D341Med (cell line): ENCODE measurements at places on chromosomes 2 and 18.

DNA sequence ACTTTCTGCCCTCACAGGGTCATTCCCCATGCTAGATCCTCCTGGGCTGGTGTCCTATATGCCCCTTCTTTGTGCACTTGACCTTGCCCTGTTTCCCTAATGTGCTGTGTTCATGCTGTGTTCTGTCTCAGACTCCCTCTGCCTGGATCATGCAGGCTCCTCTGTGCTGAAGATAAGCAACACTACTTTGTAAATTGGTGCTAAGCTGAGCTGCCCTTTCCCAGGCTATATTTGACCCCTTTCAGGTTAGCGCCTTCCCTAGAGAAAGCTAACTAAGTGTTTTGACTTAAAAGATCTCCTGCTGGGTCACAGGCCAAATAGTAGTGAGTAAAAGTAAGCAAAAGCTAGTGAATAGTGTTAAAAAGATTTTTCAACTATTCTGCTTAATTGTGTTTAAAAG is 257.2 kb upstream of the RGPD4 start:
- DNase-seq, result no peak

DNA sequence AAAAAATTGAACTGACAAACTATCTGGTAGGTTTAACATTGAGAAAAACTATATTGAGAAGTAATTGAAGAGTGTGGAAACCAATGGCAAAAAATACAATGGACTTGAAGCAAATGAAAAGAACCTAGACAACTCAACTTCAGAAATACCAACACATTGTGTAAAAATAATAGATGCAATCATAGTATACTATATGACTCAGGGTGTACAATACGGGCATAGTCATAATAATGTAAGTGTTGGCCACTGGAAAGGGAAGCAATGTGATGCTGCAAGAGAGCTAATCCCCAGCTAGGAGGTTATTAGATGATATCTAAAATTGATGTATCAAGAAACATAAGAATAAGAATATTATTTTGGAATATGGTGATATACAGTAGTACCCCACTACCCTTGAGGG is 45.3 kb downstream of the SMAD7 start:
- DNase-seq, result no peak

- no peak for DNase-seq
Observed at GRCh38 chr2:236674646-236675045, 105.0 kb downstream of the ACKR3 start.

GRCh38 chr2:174846941-174847938 is 83.0 kb upstream of the CHRNA1 start:
- peak; percentile 26 for DNase-seq

DNA sequence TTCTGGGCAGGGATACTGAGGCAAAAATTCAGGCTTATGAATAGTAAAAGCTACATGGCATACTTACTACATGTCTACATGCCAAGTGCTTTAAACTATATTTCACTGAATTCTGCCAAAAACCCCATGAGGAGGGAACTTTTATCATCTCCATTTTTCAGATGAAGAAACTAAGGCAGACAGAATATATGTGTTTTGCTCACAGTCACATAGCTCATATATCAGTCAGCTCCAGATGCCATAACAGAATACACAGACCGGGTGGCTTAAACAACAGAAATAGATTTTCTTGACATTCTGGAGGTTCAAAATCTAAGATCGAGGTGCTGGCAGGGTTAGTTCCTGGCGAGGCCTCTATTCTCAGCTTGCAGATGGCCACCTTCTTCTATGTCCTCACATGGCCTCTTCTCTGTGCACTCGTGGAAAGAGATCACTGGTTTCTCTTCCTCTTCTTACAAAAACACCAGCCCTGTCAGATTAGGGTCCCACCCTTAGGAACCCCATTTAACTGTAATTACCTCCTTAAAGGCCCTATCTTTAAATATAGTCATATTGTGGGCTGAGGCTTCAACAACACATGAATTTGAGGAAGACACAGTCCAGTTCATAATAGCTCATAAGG is 27.1 kb upstream of the CREB1 start:
- DNase-seq, result no peak

DNA sequence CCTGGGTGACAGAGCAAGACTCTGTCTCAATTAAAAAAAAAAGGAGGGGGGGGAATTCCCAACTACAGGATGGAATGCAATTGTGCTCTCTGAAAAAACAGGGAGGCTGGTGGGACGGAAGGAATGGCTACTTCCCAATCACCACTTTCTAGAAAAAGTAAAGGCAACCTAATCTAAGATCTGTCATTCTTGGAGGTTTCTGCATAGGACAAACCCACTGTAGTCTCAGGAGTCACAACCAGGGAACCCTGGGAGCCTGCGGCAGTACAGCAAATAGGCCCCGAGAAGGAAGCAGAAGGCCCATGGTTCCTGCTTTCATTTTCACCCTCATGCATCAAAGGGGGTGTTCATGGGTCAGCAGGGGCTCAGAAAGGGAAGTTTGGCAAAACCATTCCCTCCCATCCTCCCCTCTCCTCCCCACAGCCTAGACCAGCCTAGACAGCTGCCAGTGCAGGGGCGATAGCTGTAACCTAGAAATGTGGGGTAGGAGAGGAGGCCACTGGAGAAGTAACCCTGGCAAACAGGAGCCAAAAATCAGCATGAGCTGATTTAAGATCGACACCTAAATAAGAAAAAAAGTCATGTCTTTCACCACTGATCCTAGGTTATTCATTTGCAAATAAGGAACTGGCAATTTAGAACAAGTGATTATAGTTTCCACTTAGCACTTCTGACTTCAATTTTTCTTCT is 48.0 kb downstream of the TRABD2A start:
- no peak for DNase-seq

GRCh38 chr2:177246000-177246399 is 18.5 kb downstream of the NFE2L2 start:
- DNase-seq, result no peak

- DNase-seq, result no peak
Observed at GRCh38 chr2:106284255-106284654, 90.2 kb upstream of the UXS1 start.

GRCh38 chr2:126614524-126615227 is 41.3 kb upstream of the GYPC start:
- no peak for DNase-seq

- no peak for DNase-seq
Observed at GRCh38 chr2:106521016-106521415, 33.9 kb downstream of the CD8B2 start.

GRCh38 chr2:101430156-101430555 is 42.9 kb upstream of the CREG2 start:
- DNase-seq, result no peak

DNA sequence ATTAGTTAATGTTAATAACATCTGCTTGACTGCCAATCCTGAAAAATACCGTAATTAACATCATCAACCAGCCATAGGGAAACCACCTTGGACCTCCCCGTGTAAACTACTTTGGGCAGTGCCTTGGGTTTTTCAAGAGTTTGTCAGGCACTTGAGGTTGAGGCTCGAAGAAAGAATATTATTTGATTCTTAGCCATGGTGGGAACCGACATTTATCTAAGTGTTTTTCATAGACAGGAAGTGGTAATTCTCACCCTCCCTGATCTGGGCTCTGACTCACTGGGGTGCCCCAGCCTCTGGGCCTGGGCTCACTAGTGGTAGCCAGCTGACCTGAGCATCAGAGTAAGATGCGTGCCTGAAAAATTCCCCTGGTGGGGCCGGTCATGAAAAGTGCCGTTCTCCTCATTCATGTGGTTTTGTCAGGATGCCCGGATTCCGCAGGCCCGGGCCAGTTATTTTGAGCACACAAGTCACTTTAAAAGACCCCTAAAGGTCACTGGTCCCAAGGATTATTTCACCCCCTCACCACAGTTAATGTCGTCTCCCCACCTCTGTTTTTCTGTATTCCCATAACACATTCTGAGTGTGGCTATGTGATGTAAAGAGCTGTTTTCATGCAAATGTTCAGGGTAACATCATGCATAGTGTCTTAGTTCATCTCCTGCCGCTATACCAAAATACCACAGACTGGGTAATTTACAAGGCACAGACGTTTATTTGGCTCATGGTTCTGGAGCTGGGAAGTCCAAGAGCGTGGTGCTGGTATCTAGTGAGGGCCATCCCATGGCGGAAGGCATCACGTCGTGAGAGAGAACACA is 21.6 kb upstream of the SPATA3 start:
- DNase-seq, result no peak

DNA sequence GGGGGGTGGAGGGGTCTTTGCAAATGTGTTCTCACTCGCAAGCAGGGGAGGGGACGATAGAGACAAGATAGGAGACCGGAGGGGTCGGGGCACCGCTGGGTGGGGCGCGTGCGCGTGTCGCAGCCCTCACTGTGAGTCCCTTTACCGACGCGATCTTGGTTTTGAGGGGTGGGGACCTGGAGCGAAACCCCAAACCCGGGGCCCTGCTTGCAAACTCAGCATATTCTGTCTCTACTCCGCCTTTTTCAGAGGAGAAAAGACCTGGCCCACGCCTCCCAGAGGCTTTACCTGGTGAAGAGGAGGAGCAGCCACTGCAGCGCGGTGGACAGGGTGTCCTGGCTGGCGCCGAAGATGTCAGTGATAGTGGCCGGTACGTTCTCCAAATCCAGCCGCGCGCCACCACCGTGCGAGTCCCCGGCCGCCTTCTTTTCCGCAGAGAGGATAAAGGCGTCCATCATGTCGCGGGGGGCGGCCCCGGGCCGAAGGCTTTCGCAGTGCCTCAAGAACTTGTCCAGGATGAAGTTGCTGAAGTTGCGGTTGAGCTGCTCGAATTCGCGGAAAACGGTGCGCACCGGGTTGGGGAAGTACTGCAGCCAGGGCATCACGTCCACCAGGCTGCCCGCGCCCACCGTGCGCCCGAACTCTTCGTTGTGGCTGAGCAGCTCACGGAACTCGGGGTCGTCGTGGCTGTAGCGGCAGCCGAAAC is 1.7 kb downstream of the CYP1B1 start:
- no peak for DNase-seq

GRCh38 chr18:30987467-30988241 is 54.9 kb downstream of the DSC3 start:
- no peak for DNase-seq

DNA sequence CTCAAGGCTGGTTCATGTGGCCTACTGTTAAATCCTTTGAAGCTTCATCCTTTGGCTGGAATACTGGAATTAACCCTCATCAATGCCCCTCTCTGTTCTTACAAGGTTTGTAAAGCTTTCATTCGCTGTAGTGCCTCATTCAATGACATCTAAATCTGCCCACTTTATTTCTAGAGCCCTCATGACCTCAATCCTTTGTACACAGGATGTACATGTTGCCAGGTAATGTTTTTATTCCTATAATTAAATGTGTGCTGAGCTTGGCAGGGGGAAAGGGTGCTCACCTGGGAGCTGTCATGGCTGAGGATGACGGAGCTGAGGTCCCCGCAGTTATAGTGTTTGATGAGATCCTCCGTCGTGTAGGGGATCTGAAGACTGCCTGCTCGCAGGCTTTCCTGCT is 39.3 kb downstream of the TRABD2A start:
- DNase-seq, result no peak

DNA sequence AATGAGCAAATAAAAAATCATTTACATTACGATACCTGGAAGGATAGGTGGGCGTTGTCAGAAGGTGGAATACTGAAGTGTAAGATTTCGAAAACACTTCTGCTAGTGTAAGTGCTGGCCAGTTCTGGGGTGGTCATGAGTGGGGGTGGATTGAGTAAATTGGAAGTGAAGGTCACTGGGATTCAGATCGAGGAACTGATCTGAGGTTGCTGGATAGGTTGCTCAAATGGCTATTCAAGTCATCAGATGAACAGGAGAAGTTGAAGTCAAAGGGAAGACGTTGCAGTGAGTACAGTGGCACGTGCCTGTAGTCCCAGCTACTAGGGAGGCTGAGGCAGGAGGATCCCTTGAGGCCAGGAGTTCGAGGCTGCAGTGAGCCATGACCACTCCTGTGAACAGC is 95.7 kb downstream of the MALT1 start:
- no peak for DNase-seq

DNA sequence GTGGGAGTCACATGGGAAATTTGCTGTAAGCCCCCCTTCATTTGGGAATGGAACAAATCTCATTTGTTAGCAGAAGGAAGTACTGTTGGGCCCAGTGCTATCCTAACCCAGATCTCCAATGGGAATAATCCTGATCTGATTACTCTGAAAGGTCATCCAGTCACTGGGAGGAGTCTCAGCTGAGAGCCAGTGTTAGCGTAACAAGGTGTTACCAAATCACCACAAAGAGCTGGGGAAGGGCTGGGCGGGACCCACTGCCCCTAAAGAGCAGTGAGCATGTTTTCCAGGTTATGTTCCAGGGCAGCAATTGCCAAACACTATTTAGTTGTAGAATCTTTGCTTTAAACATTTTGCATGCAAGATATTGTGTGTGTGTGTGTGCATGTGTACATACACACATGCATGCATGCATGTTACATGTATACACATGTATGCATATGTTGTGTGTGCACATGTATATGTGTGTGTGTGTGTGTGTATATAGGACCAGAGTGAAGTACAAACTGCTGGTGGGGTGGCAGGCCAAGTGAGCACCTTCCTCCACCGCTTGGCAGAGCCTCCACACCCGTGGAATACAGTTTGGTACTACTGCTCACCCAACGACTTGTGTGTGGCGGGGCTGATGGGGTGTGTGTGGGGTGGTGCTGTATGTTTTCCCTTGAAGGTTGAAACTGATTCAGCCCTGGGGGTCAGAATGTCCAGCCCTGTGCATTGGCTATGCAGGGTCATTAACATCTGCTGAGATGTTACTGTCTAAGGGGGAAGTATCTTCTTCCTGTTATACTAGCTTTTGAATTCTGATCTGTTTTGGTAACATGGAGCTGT is 15.2 kb downstream of the INPP5D start:
- DNase-seq, result no peak

DNA sequence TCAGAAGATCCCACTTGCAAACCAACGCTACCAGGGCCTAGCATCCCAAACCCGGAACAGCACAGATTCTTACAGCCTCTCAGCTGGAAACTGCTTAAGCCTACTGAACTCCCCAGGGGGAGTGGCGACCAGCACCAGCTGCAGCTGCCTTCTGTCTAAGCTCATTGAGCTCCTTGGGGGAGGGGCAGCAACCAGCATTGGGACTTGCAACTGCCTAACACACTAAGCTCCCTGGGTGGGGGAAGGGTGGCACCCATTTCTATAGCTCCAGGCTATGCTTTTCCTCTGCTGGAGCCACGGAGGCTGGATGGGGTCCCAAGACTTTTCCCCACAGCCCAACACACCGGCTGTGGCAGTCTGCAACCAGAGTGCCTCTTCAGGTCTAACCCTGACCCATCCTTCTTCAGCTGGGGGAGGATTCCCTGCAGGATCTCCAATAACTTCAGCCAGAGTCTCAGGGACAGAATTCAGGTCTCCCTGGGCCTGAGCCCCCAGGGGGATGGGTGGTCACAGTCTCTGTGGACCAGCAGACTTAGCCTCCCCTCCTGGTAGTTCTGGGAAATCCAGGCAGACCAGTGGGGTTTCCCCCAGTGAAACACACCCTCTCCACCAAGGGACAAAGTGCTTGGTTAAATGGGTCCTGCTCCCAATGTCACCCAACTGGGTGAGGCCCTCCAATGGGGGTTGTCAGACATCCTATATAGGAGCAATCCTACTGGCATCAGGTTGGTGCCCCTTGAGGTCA is 45.9 kb upstream of the ITGA4 start:
- peak; percentile 80 for DNase-seq

- no peak for DNase-seq
Observed at GRCh38 chr2:28564346-28564745, 68.5 kb downstream of the PLB1 start.
